ENCODE measurements at places on chromosomes 5 and 9. TPM values are rescaled to one million over a fixed set of nuclear protein-coding genes. Genes with fewer than 3 reads are reported as not detected.

CDK7 gene
- total RNA-seq: 49.8 TPM

STPG3 gene
- not detected for total RNA-seq

PAX5 gene
- total RNA-seq: 0.30 TPM

MAP1B gene
- total RNA-seq: 44.1 TPM

IL3 gene
- total RNA-seq: not detected

STK32A gene
- total RNA-seq: 5.0 TPM

CD274 gene
- 1.5 TPM for total RNA-seq

PDE8B gene
- 5.3 TPM for total RNA-seq

FGF1 gene
- total RNA-seq: 2.4 TPM

GGTA1 gene
- 9.6 TPM for total RNA-seq

ARSI gene
- total RNA-seq: 2.6 TPM

COL27A1 gene
- total RNA-seq: 31.1 TPM

CNTNAP3B gene
- 7.6 TPM for total RNA-seq

BHMT2 gene
- 3.0 TPM for total RNA-seq

IFNA6 gene
- not detected for total RNA-seq

LTC4S gene
- total RNA-seq: 1.5 TPM

IFNW1 gene
- not detected for total RNA-seq
